ENCODE measurements at places on chromosomes 11 and 22.

DNA sequence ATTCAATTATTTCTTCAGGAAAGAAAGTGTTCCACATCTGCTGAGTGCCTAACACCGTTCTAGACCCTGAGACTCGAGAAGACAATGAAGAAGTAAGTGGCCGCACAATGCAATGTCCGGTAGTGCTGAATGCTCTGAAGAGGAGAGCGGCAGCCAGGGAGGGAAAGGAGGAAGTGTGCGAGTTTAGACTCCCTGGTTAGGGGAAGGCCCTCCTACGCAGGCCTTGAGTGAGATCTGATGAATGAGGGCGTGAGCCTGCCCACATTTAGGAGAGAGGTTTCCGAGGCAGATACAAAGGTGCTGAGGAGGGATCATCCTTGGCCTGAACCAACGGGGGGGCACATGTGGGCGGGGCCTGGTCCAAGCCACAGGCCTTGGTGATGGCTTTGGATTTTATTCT lies 558.6 kb downstream of the NTM start:
- no peak for DNase-seq

DNA sequence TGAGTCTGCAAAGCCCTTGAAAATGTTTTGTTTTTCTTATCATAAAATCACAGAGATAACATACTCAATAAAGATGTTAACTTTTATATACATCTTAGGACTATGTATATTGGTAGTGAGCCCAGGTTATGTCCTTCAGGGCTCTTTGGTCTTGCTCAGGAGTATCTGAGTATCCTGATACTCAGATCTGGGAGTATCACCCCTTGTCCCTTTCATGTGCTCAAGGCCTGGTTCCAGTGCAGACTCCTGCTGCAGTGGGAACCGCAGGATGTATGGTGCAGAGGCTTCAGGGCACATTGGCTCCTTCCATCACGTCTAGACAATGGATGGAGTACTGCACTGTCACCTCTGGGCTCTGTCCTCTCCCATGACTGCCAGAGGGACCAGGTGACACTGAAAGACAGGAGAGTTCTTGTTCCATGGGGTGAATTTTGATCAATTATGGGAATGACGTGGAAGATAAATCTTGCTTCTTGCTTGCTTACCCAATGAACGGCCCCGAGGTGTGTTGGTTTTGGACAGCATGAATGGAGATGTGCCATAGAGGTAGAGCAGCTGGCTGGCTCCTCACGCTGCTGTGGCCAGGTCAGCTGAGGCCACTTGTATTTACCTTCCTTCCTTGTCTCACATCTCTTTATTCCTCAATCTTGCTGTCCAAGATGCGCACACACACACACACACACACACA lies 215.5 kb downstream of the ARHGAP42 start:
- no peak for DNase-seq

- peak; percentile 56 for DNase-seq
Observed at GRCh38 chr22:27718186-27719035, 83.1 kb downstream of the MN1 start.

- DNase-seq: no peak
Observed at GRCh38 chr22:46528121-46528610, 9.3 kb downstream of the CELSR1 start.

DNA sequence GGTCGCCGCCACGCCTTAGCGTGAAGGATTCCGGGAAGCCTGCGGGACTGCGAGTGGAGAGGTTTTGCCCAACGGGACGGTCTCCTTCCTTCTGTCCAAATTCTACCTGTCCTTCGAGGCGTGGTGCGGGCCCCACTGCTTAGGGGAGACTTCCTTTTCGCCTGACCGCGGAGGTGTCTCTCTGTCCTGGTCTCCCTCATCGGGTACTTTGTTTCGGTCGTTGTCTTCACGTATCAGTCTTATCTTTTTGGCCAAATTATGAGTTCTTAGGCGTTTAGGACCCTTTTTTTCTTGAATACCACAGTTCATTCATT lies 388 bp downstream of the HINFP start:
- no peak for DNase-seq
